ENCODE measurements at places on chromosomes 5 and 9.

DNA sequence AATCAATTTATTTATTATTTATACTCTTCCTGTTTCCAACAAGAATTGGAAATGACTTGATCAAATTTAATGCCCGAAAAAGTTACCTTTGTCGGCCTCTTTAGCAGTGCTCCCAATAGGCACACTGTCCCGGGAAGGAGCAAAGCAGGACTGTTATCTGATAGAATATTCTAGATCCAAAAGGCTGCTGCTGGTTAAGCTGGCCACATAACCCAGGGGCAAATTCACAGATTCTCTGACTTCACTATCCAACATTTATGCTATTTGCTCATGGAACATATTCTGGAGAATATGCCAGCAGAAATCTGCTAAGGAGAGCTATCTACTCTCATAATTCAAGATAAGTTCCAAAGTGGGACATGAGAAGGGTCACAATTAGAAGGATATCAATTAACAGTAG is 100.2 kb upstream of the DMAC1 start:
- no peak for DNase-seq

DNA sequence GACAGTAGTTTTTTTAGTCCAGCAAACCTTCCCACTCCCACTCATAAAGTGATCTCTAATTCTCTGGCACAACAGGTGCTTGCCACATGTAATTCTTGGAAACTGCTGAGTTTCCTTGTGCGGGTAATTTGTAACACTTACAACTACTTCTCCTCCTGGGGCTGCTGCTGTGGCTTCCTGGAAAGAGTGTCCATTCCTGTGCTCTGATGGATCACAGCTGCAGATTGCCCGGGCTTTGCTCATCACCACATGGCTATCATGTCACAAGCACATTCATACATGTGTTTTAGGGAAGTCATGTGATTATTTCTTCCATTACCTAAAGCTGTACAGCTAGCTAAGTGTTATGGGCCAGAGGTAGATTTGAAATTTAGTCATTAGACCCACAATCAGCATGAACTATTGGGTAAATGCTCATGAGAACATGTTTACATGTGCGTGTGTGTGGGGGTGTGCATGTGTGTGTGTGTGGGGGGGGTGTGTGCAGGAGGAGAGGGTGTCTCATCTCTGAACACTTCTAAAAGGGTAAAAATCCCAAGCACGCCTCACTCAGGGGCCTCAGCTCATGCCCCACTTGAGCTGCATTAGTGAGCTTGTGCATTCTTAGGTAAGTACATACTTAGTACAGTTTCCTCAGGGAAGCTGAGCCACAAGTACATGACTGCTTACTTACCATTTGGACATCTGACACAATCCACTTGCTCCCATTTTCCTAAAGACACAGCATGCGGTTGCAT is 118.1 kb upstream of the CCDC112 start:
- DNase-seq = no peak

- no peak for DNase-seq
Observed at GRCh38 chr5:134555890-134556311, 30.4 kb downstream of the JADE2 start.

DNA sequence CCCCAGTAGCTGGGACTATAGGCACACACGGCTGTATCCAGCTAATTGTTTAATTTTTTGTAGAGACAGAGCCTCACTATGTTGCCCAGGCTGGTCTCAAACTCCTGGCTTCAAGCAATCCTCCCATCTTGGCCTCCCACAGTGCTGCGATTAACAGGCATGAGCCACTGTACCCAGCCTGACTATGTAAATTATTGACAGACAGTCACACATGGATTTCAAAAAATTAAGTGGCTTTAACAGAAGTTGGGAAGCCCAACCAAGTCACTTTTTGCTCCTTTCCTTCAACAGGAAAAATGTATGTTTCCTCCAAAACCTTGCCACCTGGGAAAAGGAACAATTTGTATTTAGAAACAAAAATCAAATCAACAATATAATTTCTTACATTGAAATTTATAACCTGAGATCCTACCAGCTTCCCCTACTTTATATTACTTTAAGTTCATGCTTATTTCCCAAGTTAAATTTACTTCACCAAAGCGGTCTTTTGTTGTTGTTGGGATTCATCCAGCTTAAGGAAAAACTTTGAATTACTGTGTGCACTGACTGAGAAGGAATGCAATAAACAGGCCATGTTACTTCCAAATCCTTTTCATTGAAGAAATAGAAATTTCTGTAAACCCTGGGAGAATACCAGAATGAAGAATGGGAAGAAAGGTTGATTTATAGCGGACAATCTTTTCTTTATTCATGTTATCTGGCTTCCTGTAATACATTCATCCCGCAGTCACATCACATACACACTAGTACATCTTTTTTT is 8.6 kb downstream of the PCA3 start:
- no peak for DNase-seq

GRCh38 chr5:173319646-173320045 is 8.6 kb downstream of the STC2 start:
- no peak for DNase-seq
